ENCODE measurements at places on chromosomes 16 and 17.

DNA sequence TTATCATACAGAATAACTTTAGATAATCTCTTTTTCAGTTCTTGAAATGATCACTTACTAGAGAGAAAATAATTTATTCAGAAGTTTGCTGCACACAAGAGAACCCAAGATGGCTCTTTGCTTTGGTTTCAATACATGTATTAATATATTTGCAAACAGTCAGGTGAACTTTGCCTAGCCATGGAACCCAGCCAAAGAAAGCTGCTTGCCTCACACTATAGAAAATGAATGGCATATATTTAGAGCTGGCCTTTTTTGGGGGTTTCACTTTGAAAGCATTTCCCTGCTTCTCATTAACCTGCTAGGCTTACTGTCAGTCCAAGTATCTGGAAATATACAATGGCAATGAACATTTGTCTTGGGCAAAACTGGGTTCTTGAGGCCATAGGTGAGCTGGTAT lies 75.3 kb downstream of the MRTFB start:
- DNase-seq, result no peak

GRCh38 chr17:9541718-9542117 lies 33.9 kb downstream of the STX8 start:
- no peak for DNase-seq

DNA sequence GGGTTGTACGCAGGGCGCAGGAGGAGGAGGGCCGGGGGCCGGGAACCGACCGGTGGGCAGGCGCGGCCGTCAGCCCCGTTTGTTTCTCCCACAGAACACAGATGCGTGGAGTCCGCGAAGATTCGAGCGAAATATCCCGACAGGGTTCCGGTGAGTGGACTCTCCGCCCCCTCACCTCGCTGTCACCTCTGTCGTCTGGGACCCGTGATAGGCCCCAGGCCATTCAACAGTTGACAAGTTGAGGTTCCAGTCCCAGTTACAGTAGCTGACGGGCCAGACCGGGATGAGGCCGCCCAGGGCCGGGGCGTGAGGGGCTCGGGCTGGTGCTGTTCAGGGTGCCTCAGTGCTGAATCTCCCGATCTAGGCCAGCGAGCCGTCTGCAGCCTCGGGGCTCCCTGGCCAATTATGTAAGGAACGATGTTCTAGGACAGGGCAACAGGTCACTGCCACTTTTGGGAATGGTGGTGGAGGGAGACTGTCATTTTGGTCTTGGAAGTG lies 628 bp downstream of the GABARAPL2 start:
- DNase-seq, result no peak

DNA sequence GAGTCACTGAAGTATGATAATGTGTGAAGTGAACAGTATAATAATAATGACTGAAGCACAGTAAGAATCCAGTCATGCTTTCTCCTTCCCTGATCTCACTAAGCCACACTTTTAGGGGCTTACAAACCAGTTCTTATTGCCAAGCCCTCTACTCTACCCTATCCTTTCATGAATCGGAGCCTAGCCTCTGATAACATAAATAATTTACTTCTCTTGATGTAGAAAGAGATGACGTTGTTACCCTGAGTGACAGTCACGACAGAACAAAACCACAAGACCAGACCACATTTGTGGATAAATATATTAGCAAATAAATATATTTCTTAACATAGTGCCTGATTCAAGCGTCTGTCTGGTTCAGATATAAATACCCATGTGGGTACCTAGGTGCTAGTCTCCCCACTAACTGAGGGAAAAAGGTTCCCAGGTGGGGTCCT lies 1.4 kb upstream of the SUPT4H1 start:
- no peak for DNase-seq

DNA sequence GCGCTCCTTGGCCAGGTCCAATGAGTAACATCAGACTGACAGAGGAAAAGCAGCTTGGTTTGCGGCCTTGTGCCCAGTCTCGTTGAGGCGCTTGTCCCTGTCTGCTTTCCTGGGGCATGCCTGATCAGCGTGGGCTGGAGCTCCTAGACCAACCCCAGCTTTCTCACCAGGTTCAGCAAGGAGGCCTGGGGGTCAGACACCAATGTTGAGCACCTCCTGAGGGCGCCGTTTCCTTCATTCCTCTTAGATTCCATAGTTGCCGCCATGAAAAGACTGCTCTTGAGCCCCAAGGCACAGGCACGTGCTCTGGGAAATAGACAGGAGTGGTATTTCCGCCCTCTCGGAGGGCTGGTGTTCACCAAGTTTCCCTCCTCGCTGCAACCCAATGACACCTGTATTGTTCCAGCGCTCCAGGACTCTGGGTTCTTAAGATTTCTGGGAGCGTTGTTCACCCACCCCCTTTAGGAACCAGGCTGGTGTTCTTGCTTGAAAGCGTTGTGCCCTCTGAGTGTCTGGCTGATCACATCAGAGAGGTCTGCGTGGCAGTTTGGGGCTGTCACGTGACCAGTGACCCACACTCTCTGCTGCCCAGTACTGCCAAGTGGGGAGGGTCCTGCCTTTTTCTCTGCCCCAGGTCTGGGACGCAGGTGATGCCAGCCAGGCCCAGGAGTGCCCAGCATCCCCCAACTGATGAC lies 18.0 kb downstream of the KCTD2 start:
- no peak for DNase-seq

DNA sequence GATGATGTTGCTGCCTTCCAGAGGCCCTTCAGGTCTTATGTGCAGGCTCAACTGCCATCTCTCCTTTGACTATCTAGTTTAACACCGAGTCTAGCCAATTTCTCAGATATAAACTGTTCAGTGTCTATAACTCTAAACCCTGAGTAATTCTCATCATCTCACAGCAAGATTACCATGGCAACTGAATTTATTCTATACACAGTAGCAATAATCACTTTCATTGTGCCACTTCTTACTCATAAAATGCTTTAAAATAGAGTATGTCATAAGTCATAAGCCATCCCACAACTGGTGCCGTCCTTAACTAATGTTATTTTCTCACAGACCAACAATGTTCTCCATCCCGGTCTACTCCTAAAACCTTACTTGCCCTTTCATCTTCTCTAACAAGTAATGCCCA lies 45.0 kb downstream of the SYNRG start:
- no peak for DNase-seq

- DNase-seq, result no peak
These were observed 83.0 kb downstream of the EMP2 start for GRCh38 chr16:10497132-10498101.

DNA sequence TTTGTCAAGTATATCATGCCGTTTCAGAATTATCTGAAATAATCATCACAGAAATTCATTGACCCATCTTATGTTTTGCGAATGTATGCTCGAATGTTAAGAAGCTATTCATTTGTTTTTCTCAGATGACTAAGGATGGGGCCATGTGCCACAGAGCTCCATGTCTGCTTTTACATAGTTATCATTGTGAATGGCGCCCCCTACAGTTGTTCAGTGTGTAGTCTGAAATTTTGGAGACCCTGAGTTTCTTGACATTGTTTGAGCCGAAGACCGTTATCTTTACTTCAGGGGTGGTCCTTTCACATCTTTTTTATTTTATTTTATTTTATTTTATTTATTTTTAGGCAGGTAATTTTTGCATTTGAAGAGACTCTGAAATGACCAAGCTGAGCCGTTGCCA lies 972.0 kb upstream of the RBFOX1 start:
- DNase-seq, result no peak

DNA sequence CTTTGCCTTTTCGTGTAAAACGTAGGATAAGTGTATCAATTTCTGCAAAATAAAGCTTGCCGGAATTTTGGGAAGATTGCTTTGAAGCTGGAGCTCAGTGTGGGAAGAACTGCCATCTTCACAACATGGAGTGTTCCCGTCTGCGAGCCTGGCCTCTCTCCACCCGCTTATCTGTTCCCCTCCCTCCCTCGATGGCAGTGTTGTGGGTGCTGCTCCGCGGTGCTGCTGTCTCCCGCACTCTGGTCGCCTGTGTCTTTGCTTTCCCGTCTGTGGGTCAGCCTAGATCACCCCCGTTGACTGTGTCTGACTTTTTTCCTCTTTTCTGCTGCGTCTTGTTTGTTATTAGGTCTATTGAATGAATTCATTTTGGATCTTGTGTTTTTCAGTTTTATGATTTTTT lies 17.0 kb downstream of the ACSF3 start:
- DNase-seq, result no peak

- DNase-seq, result no peak
These were observed 18.4 kb downstream of the BAHCC1 start for GRCh38 chr17:81413497-81414135.

GRCh38 chr17:44086364-44087311 lies 16.1 kb downstream of the G6PC3 start:
- DNase-seq, result peak; percentile 50

GRCh38 chr16:318628-319027 lies 33.9 kb downstream of the AXIN1 start:
- no peak for DNase-seq

DNA sequence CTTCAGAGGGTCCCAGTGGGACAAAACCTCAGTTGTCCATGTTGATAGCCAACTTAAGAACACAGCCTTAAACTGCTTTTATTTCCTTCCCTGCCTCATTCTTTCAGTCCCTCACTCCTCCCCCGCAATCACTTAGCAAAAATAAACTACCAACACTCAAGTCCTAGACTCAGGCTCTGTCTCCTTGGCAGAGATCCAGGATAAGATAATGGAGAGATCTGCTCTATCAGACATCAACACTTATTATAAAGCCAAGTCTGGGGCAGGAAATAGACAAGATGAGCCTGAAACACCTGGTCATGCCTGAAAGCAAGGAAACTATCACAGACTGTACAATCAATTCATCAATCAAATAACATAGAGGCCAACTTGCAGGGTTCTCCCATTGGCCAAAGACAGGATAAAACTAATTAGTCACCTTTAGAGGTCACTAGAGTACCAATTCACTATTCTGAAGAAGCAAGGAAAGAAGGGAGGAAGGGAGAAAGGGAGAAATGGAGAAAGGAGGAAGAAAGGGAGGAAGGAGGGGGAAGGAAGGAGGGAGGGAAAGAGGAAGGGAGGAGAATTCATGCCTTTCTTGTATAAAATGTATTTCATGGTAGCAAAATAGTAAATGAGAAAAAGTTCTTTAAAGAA lies 15.7 kb downstream of the HYDIN start:
- no peak for DNase-seq

DNA sequence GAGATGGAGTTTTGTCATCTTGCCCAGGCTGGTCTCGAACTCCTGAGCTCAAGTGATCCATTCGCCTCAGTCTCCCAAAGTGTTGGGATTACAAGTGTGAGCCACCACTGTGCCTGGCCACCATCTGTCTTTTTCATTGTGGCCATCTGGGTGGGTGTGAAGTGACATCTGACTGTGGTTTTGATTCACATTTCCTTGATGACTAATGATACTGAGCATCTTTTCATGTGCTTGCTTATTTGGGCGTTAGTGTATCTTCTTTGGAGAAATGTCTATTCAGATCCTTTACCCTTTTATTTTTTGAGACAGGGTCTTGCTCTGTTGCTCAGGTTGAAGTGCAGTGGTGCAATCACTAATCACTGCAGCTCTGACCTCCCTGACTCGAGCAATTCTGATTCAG lies 53.9 kb upstream of the ERN1 start:
- DNase-seq, result no peak

DNA sequence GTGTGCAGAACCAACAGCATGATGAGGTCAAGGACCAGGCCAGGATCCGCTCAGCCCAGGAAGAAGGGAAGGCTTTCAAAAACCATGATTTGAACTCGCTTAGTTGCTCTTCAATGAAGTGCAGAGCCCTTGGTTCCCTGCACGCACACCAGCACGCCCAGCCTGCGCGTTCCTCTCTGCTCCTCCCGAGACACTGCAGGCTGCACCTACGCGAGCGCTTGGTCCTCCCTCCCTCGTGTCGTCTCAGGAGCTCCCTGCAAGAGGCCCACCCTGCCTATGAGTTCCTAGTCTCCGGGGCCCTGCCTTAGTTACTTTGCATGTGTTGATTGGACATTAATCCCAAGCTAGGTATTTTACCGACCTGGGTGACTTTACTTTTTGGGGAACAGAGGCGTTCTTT lies 132.9 kb upstream of the TNRC6C start:
- DNase-seq, result no peak

DNA sequence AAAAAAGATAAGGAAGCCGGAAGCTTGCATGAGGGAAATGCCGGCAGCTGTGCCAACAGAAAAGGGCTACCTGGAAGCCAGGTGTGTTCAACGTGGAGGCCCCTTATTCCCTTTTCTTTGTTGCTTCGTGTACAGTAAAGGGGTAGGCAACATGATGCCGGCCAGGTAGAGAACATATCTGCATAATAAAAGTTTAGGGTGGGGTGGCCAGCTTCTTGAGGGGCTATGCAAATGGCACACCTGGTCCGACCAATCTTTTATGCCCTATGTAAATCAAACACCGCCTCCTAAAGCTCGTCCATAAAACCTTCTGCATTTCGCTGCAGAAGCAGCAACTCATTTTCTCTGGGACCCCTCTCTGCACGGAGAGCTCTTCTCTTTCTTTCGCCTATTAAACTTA lies 911.6 kb downstream of the KCNJ2 start:
- no peak for DNase-seq

GRCh38 chr17:74407384-74407783 lies 24.5 kb upstream of the GPRC5C start:
- no peak for DNase-seq

- no peak for DNase-seq
These were observed 53.5 kb downstream of the SMURF2 start for GRCh38 chr17:64608571-64608981.

GRCh38 chr17:63440770-63441335 lies 5.3 kb downstream of the CYB561 start:
- no peak for DNase-seq

- peak; percentile 67 for DNase-seq
These were observed 4.1 kb downstream of the MGAT5B start for GRCh38 chr17:76872221-76872873.

GRCh38 chr16:27746076-27746855 lies 196.3 kb downstream of the KATNIP start:
- no peak for DNase-seq

DNA sequence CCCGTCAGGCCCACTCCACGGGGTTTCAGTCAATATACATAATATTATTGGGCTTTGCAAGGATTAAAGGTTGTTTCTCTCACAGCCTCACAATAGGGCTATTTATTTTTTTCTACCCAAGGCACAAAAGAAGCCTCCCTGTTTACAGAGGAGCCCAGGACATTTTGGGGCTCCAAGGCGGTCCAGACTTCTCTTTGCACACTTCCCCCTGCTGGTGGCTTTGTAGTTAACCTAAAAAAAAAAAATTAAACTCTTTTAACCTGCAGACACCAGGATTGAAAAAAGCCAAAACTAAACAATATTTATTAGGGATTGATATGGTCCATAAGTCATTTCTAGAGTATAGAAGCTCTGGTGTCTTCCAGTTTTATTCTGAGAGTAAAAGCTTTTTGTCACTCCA lies 169.7 kb upstream of the ZFHX3 start:
- no peak for DNase-seq

Data from smooth muscle cell of the brain vasculature (primary cell).